Activated CD4-positive, alpha-beta T cell treated with anti-CD3 and anti-CD28 coated beads for 4 hours (primary cell): ENCODE measurements at places on chromosomes 2 and 18.

- no peak for DNase-seq
Observed at GRCh38 chr18:78901923-78902794, 77.5 kb upstream of the SALL3 start.

GRCh38 chr2:5594249-5594695, 97.9 kb upstream of the SOX11 start:
- no peak for DNase-seq

DNA sequence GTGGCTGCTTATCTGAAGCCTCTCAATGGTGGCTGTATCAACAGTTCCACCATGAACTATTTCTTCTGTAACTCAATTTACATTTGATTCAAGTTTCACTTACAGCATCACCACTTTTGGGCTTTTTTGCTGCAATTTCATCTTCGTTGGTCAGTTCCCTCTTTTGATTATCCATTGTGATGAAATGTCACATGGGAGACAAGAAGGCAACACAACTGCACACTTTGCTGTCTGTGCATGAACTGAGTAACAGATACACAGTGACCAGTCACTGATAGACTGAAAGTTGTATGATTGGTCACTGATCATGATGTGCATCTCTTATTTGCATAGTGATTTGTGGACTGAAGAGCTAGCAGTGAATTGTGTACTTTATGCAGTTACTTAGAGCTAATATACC, 130.7 kb upstream of the RNF152 start:
- no peak for DNase-seq

GRCh38 chr18:52875725-52876124, 535.7 kb downstream of the DCC start:
- no peak for DNase-seq

DNA sequence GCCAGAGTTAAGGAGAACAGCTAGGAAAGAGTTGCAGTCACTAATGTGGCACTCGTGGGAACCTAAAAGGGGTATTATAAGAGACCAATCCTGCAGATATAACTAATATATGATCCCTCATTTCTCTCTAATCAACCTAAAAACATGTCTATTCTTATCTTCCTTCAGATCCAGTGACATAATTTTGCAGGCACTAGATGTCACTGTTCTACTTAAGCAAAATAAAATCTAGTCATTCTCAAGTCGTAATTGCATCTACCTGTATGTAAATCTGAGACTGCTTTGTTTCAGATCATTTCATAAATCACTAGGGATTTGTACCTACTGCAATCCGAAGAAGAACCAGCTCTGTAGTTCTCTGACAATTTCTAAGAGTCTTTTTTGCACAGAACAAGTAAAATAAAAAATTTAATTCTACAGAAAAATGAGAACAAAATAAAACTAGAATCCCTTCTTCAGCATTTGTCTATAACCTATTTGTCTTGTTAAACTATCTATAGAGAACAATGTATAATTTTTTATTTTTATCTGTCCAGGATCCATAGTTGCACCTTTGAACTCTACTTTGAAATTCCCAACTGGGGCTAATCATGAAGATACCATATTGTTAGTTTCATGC, 56.5 kb upstream of the ERBB4 start:
- DNase-seq = no peak

DNA sequence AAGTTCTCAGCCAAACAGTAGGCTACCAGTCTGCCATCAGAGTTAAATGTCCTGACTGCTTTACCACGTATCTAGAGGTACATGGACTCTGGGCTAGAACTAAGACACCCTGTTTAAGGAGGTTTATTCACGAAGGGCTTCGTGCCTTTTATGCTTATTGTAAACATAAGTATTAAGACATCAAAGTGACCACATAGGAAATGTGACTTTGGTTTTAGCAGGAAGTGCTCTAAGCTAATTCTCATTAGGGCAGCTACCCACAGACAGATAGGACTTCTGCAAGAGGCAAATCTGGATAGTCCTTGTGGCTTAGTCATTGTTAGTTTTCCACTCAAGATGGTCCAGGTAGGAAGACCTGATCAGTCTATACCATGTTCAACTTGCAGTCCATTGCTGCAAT, 233.3 kb upstream of the MGAT5 start:
- no peak for DNase-seq

DNA sequence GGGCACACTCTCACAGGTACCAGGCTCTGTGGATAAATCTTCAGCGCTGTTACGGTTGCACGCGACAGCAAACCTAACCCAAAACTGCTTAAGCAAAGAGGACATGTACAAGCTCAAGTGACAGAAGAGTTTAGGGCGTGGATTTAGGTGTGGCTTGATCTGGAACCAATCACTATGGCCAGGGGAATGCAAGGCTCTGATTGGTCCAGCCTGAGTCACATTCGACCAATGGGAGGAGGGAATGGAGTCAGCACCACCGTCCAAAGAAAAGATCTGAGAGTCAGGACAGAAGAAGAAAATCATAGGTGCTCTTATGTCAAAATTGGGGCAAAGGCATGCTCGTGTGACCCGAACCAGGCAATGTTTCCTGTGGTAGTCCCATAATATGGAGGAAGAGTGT, 139.0 kb downstream of the TRIM43 start:
- no peak for DNase-seq

DNA sequence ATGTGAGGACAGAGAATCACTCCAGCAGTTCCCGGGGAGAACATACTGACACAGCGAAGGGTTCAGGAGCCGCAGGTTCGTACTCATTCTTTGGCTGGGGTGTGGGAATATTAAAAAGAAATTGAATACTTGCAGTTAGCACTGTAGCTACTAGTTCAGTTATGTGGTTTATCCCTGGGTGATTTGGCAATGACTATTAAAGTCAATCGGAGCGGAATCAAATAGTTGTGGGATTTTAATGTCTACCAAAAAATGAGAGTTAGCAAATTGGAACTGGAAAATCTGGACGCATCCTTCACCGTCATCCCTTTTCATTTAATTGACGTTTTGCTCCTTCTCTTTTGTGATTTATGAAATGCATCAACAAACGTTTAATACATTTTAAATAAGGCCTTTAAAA, 50.8 kb downstream of the GBX2 start:
- DNase-seq = no peak

GRCh38 chr2:55148269-55148668, 83.8 kb downstream of the CLHC1 start:
- DNase-seq = no peak

DNA sequence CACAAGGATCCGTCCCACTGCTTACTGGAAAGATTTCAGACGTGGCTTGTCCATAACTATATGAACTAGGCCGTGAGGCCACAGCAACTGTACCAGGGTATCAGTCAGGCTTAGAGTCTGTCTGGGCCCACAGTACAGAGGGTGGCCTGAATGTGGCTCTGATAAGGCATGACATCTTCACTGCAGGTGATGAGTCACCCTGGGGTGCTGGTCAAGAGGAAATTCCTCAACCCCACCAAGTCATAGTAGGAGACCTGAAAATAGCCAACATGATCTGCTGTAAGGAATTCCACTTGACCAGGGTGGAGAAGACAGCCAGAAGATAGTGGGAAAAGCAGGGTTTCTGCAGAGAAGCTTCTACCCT, 107.7 kb downstream of the INHBB start:
- no peak for DNase-seq
